Activated T-cell treated with anti-CD3 and anti-CD28 coated beads for 24 hours (primary cell): ENCODE measurements at places on chromosomes 4 and X.

DNA sequence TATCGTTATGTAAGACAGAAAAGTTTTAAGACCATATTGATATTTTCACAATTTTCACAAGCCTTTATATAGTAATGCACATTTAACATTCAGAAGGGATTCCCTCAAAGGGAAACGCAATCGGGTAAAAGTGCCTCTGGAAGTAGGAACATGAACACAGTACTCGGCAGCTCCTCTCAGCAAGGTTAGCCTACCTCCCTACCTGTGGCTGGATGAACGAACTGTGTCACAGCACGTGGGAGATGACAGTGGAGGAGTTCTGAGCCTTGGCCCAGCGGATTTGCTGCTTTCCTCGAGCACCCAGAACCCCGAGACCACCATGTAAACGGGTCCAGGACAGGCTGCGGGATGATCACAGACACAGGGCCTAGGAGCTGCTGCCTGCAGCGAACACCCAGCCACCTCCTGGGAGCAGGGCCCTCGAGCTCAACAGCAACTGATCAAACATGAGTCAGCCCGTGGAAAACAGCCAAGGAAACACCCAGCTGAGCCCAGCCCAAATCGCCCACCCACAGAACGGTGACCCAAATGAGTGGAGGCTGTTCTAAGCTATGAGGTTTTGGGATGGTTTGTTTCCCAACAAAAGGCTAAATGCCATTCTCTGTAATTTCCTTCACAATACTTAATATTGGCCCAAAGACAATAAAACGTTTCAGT lies 30.4 kb downstream of the FAT1 start:
- no peak for DNase-seq

DNA sequence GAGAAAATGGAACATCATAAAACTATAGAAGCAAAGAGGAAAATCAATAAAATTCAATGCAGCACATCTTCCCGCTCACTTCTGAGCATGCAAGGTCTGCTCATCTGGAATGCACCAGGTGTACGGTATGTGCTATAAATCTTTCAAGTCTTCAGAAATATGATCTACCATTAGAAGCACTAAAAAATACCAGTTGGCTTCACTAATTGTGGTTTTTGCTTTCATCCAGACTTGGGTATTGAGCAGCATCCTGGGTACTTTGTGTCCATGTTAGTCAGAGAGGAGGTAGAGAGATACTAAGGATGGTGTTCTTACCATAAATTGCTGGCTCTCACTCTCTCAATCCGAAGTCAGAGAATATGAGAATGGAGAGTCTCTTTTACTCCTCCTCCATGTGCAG lies 477.1 kb downstream of the PPARGC1A start:
- DNase-seq, result no peak

GRCh38 chr4:41712425-41712824 lies 36.1 kb downstream of the PHOX2B start:
- no peak for DNase-seq

DNA sequence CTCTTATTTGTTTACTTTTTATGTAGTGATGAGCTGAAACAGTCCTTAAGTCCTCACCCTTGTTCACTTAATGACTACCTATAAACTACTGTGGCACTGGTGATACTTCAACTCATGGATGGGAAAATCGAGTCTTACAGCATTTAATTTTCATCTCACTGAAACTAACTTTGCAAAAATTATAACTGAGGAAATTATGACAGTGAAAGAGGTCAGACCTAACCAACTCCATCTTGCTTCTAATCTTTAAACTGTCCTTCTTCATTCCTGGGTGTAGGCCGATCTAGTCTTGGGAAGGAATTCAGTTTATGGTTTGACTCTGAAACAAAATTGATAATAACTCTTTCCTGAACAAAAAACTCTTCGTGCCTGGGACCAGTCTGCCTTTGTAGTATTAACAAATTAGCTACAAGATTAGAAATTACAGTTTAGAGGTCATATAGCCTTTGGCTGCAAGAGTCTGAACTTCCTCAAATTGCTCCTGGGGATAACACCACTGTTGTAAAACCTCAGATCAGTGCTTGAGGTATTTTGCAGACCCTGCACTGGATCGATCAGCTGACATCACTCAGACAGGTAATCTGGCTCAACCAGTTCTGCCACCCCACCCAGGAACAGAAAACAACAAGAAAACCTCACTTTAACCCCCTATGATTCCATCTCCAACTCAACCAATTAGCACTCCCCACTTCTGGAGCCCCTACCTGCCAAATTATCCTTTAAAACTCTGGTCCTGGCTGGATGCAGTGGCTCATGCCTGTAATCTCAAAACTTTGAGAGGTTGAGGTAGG lies 995.7 kb upstream of the PRKX start:
- no peak for DNase-seq

- DNase-seq, result no peak
Measured at GRCh38 chr4:14084598-14084997, 457.1 kb upstream of the BOD1L1 start.

- no peak for DNase-seq
Measured at GRCh38 chr4:13537832-13538177, 6.5 kb downstream of the NKX3-2 start.

GRCh38 chr4:5409237-5409636 lies 299.1 kb downstream of the EVC2 start:
- DNase-seq, result no peak

DNA sequence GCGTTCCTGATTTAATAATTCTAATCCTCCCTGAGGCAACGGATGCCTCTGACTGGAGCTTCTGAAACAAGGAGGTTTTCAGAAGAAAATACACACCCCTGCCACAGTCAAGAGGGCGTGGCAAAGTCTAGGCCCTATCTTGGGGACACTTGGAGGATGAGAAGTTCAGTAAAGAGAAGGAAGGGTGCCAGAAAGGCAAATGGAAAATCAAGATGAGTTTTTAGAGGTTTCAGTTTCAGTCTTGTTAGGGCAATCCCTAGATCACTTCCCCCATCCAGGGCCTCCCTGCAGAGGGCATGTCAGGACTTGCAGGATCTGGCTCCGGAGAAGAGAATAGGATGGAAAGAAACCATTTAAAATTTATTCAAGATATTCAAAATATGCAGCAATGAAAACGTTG lies 28.5 kb upstream of the FGF2 start:
- DNase-seq, result no peak

DNA sequence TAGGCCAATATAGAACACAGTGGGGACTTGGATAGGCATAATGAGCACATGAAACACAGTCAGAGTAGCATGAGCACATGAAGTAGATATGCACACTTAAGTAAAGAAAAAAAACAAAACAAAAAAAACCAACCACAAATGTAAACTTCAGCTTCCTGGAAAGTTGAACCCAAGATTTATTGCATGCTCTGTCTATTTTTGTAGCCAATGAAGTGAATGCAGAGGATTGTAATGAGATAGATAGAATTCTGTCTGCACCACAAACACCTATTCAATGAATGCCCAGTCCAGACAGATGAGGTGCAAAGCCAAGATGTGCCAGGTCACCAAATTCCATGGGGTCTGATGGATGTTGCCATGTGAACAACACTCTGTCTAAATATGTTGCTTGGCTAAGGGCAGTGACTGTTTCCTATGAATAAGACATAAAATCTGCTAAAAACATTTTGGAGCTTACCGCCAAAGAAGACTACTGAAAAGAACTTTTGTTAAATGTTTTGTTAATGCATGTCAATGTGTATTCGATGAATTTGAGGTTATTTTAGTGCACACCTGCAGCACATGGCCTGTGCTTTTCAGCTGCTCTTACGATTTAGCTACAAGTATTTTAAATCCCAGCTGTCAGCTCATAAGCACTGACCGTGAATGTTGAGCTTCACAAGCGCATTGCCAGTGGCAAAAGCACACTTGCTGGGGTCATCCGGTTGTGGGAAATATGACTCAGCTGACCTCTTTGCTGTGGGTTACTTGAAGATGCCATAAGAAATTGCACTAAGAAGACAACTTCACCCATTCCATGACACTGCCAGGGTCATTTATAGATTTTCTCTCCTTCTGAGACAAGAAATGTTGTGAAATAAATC lies 374.8 kb upstream of the GNPDA2 start:
- DNase-seq, result no peak

DNA sequence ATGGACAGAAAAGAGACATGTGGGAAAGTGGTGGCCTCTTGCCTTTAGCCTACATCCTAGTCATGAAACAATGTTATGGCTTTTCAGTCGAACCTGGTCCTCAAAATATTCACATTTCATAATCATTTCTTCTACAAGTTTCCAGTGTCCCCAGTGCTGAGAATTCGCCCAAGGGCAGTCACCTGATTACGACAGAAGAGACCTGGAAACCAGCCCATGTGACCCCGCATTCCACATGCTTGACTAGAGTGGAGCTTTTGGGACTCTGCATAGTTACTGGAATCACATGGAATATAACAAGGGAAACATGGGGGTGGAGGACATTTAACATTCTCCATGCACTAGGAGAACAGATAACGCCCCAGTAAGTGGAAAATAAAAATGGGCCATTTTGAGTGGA lies 100.1 kb downstream of the PPARGC1A start:
- DNase-seq, result no peak

DNA sequence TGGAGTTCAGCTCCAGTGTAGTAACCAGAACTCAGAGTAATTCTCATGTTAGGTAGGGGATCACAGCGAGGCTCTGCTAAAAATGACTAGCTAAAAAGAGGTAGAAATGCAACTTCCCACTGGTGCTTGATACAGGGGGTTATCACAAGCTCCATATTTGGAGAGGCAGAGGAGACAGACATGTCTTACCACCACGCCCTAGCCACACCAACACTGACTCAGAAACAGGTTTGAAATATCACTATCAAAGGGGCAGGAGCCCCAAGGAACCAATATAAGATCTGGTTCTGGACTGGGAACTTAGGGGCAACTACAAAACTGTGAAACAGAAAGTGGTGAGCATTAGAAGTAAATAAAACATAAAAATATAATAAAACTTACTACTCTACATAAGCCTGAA lies 62.9 kb downstream of the IQCM start:
- no peak for DNase-seq

GRCh38 chr4:114577386-114577785 lies 21.2 kb upstream of the UGT8 start:
- no peak for DNase-seq

DNA sequence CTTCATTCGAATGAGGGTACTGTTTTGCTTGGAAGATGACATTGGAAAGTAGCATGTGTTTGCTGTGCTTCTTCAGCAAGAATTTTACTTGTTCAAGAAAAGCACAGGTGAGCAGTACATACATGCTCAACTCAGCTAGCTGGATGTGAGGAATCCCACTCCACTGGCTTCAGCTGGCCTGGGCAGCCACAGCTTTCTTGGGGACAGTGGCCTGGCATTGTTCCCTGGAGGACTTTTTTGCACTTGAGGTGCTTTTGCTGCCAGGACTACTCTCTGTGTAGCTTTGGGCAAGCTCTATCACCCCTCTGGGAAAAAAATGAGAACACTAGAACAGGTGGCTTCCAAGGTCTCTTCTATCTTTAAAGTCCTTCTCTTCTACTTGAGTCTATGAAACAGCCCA lies 184.3 kb downstream of the LDB2 start:
- DNase-seq, result no peak

DNA sequence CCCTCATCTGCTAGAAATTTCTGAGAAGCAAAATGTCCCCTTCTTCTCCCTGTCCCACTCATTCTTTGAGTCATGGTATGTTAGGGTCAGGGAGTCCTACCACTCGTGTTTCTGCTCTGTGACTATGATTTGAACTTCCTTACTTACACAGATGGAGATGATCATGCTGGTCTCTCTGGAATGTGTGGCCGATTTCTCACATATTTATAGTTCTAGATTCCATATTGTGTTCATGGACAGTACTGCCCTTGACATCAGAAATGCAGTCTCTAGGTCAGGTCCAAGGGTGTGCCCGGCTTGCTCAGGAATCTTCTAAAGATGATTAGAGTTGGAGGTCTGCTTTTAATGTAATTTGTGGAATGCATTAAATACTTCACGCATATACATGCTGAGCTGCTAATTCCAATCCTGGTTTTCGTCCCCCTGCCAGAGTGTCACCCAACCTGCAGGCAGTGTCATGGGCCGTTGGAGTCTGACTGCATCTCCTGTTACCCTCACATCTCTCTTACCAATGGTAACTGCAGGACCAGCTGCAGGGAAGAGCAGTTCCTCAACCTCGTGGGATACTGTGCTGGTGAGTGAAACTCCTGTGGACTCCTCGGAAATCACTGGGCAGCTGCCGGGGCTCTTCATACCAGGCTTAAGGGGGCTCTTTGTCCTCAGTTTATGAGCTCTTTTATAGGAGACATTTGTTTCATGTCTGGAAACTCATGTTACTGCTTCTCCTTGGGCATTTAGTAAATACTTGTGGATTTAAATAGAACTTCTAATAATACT lies 214.1 kb upstream of the ANXA3 start:
- DNase-seq, result no peak

DNA sequence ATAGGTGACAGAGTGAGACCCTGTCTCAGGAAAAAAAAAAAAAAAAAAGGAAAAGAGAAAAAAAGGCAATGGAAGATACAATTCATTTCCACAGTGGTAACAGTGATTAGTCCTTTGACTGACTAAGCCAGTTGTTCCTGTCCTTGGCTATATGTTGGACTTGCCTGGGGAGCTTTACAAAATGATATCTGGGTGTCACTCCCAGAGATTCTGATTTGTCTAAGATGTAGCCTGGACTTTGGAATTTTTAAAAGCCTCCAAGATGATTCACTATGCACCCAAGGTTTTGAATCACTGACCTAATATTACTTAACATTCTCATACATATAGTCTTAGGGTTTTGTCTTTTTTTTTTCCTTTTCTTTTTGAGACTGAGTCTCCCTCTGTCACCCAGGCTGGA lies 16.9 kb downstream of the HELQ start:
- no peak for DNase-seq

DNA sequence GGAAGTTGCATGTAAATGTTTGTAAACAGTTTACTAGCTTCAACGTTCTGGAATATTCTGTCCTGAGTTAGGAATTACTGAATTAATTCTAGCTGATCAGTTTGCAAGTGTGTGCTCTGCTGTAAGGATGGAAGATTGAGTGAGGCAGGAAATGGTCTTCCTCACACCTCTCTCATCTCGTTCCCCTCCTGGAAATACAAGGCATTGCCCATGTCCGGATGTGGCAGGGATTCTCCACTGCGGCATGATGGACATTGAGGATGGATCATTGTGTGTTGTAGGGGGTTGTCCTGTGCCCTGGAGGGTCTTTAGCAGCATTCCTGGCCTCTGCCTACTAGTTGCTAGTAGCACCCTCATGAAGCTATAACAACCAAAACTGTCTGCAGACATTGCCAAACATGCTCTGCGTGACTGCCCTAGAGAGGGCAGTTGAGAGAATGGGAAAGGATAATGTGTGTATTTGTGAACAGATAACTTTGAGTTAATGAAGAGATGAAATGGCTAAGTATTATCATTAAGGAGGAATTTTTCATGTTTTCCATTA lies 12.6 kb downstream of the CA5B start:
- no peak for DNase-seq
